ENCODE measurements at places on chromosomes 2 and 18.

DNA sequence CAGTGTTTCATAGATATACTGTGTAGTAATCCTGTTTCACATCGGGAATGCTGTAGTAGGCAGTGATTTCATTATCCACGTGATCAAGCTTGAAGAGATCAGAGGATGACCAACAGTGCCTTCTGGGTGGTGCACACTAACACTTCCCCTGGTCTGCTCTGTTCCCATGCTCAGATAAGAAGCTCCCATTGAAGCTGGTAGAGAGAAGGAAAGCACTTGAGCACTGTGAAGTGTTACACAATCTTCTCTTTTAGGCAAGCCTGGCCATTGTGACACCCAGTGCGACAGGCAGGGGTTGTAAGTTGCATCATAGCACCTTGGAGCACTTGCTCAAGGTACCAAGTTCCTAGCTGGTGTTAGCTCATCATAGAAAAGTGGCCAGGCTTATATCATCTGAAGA, 30.6 kb upstream of the GPD2 start:
- DNase-seq: no peak

DNA sequence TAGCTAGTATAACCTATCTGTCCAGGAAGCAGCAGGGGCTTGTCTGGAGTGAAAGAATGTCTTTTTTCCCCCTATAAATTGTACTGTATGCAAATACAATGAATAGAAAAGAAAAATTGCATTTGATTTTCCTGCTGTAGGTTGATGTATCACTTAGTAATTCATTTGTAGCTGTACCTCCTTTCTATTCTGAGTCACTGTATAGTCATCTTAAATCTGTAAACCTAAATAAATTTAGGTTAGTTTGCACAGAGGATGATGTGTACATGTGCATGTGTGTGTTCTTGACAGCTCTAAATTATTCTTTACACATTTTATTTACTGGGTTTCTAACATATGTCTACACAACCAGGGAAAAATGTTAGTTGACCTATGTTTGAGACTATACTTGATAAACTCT, 478.7 kb upstream of the CNTNAP5 start:
- DNase-seq: no peak

GRCh38 chr2:72276356-72276755, 128.7 kb upstream of the CYP26B1 start:
- DNase-seq: no peak

DNA sequence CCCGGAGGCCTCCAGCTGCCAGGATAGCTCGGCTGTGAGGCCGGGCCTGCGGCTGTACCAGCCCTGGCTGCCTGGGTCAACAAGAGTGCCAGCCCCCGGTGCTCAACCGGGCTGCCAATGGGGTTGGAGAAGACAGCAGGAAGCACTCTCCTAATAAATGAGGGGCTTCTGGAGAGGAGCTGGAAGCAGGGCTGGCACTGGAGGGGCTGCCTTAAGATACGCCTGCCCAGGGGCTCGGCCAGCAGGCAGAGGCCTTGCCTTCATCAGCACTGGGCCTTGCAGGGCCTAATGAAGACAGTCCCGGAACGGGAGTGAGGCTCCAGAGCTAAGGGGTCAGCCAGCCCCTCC, 73.6 kb downstream of the TEX51 start:
- no peak for DNase-seq

- no peak for DNase-seq
Measured at GRCh38 chr2:32773448-32773808, 145.6 kb downstream of the TTC27 start.

GRCh38 chr2:15626967-15627366, 35.3 kb downstream of the DDX1 start:
- no peak for DNase-seq

DNA sequence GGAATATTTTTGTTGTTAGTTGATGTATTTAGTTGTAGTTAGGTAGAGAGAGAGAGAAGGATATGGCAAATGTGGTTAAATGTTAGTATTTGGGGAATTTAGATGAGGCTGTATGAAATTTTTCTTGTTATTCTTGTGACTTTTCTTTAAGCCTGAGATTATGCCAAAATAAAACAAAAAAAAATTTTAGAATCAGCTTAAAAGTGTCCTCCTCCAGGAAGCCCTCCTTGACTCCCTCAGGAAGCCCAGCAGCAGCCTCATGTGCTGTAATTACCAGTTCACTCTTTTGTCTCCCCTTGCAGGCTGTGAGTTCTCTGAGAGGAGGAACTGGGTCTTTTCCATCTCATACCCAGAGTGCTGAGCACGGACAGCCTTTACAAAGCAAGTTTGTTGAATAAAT, 243.5 kb downstream of the TFCP2L1 start:
- DNase-seq: no peak

- no peak for DNase-seq
Measured at GRCh38 chr2:119449521-119449920, 17.9 kb downstream of the TMEM37 start.

- no peak for DNase-seq
Measured at GRCh38 chr18:51250458-51251024, 53.1 kb upstream of the MEX3C start.

- DNase-seq: no peak
Measured at GRCh38 chr18:45775743-45776142, 49.7 kb upstream of the SIGLEC15 start.

Measured in NCI-H1694 (cell line).